A673 (cell line): ENCODE measurements at places on chromosomes 7 and 10.
A peak's percentile ranks its signal among the peaks of the same experiment; 100 is the strongest.

DNA sequence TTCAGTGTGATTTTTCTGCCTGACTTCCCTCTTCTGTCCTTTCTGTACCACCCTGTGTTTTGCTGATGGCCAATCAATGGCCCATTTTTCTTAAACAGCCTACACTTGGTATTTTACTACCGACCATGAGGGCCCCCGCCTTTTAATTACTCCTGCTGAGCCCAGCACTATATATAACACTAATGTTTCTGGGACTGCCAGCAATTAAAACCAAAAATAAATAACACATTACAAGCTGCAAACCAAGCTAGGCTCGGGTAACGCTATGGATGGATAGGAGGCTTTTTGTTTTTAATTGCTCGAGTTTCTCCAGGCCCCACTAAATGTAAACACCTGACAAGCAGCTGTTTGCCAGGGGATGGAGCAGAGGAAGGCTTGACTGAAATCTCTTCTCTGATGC is 915.4 kb upstream of the AUTS2 start:
- no peaks in the 10 kb centered on the region for H3K27me3 ChIP-seq
- H3K4me3 ChIP-seq: no peak overlapping the region
- peak; percentile 31 for DNase-seq

DNA sequence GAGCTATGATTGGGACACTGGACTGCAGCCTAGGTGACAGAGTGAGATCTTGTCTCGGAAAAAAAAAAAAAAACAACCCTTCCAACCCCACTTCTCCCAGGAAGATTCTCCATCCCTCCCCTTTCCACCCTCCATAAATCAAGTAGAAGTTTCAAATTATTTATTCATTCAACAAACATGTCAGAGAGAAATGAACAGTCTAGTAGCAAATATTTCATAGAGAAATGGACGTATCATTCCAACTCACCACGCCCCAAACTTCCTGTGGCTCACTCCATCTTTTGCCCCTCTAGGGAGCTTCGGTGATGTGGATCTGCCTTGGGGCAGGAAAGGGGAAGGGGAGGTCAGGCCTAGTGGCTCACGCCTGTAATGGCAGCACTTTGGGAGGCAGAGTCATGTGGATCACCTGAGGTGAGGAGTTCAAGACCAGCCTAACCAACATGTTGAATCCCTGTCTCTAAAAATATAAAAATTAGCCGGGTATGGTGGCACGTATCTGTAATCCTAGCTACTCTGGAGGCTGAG is 638 bp upstream of the TRAPPC14 start:
- no peaks in the 10 kb centered on the region for H3K27me3 ChIP-seq
- peaks cover 25% of the 10 kb centered on the region for H3K36me3 ChIP-seq
- H3K4me1 ChIP-seq: peaks cover 15% of the 10 kb centered on the region
- DNase-seq: no peak
- H3K27ac ChIP-seq: peak overlapping the region; percentile 85

GRCh38 chr7:24229481-24230226 is 54.3 kb upstream of the NPY start:
- no peaks in the 10 kb centered on the region for H3K36me3 ChIP-seq
- H3K4me3 ChIP-seq: no peak overlapping the region
- DNase-seq: no peak
- H3K27me3 ChIP-seq: no peaks in the 10 kb centered on the region
- no peak overlapping the region for H3K27ac ChIP-seq

DNA sequence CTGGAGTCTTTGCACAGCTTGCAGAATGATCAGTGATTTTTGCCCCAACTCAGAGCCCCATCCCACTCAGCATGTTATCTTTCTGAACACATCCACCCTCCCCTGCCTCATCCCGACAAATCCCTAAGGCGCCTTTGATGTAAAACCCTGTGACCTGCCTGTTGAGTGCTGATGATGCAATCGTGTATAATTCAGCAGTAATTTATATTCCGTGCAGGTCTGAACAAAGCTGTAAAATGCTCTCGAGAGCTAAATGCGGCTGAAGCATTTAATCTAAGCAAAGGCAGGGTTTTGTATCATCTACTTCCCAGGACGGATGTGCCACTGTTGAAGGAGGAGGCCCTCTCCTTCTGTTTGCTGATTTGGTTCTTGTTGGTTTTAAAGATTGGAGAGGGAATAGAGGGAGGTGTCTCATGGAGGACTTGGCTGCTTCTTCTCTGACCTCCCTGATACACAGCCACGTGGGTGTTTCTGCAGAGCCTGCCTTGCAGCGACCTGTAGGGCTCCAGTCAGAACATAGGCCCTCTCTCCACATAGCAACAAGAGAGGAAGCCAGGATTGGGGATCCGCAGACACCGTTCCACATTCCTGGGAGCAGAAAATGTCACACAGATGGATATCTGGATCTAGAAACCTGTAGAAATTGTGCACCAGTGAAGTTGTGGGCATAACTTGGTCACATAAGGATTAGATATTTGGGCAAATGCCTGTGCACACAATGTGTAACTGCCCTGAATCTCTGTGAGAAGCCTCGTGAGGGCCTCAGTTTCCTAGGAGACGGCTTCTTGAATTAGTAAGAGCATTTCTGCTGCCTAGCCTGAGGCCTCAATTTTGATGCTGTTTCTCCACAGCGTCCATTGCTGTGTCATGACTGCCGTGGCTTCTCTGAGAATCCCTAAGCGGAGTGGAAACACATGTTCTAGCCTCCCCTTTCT is 90.2 kb upstream of the AGK start:
- H3K4me1 ChIP-seq: peaks cover 6% of the 10 kb centered on the region
- H3K27ac ChIP-seq: no peak overlapping the region
- DNase-seq: peak; percentile 23
- no peak overlapping the region for H3K4me3 ChIP-seq
- H3K27me3 ChIP-seq: no peaks in the 10 kb centered on the region
- H3K36me3 ChIP-seq: no peaks in the 10 kb centered on the region

- no peak overlapping the region for H3K27ac ChIP-seq
- DNase-seq: no peak
- H3K4me1 ChIP-seq: no peaks in the 10 kb centered on the region
Measured at GRCh38 chr10:132977807-132978206, 35.4 kb upstream of the CFAP46 start.

DNA sequence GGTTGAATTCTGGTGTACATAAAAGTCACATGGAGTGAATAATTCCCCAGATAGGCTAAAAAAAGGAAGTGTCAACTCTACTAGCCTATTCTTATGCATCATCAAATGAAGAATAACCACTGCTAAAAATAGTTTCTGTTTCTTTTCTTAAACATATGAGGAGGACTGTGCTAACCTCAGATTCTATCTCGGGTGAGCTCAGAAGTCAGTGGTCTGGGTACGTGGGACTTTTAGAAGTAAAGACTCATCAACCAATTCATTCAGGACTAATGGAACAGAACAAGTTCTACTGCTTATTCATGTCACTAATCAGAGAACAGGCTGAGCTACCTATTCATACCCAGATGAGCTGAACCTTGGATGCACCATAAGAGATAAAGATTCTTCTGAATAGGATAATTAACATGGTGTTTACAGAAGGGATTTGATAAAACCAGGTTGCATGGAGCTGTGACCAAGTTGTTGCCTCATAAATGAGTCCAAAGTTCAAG is 9.5 kb upstream of the ASAH2 start:
- no peak overlapping the region for H3K4me3 ChIP-seq
- H3K27ac ChIP-seq: no peak overlapping the region
- no peaks in the 10 kb centered on the region for H3K4me1 ChIP-seq
- no peaks in the 10 kb centered on the region for H3K36me3 ChIP-seq
- peaks cover 30% of the 10 kb centered on the region for H3K27me3 ChIP-seq

DNA sequence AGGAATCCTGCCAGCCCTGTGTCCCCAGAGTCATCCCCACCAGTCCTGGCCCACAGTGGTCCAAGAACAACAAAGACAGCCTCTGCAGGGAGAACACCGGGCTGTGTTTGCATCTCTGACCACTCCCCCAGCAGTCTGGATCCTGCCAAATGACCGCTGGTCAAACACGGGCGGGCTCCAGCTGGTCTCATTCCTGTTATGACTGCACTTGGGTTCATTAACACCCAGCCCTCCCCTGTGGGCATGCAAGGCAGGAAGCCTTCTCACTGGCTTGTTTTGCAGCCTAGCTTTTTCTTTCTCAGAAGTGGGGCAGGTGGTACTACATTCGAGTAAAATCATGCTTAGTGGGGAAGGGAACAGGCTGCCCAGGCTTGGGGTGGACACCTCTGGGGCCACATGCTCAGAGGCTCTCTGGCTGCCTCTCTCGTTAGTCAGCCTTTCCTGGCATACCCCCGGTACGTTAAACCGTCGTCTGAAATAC is 190.0 kb downstream of the PLXNA4 start:
- no peak overlapping the region for H3K4me3 ChIP-seq
- no peak overlapping the region for H3K27ac ChIP-seq
- no peak for DNase-seq
- H3K27me3 ChIP-seq: peaks cover 34% of the 10 kb centered on the region

DNA sequence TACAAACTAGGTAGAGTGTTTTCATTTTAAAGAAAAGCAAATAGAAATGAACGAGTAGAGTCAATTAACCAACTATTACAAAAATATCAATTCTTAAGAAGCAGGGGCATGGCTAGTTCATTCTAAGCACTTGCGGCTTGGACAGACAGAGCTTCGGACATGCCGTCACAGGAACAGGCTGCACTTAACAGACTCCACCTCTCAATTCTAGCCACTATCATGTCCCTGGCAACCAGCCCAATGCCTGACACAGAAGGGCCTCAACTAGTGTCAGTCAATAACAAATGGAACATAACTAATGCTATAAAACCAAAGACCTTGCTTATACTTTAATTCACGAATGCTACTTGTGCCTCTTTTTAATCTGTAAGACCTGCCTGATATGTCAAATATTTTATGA is 74.4 kb downstream of the TPK1 start:
- no peak overlapping the region for H3K27ac ChIP-seq
- H3K27me3 ChIP-seq: no peaks in the 10 kb centered on the region
- DNase-seq: no peak
- no peak overlapping the region for H3K4me3 ChIP-seq

GRCh38 chr7:121871188-121871587 is 1.8 kb upstream of the PTPRZ1 start:
- H3K4me1 ChIP-seq: no peaks in the 10 kb centered on the region
- no peak for DNase-seq
- H3K27ac ChIP-seq: no peak overlapping the region
- H3K4me3 ChIP-seq: no peak overlapping the region
- H3K36me3 ChIP-seq: no peaks in the 10 kb centered on the region
- H3K27me3 ChIP-seq: peaks cover 72% of the 10 kb centered on the region

- H3K4me3 ChIP-seq: no peak overlapping the region
- H3K27me3 ChIP-seq: no peaks in the 10 kb centered on the region
- H3K36me3 ChIP-seq: no peaks in the 10 kb centered on the region
- no peak for DNase-seq
- H3K27ac ChIP-seq: no peak overlapping the region
Measured at GRCh38 chr10:114309364-114309651, 70.3 kb downstream of the VWA2 start.

DNA sequence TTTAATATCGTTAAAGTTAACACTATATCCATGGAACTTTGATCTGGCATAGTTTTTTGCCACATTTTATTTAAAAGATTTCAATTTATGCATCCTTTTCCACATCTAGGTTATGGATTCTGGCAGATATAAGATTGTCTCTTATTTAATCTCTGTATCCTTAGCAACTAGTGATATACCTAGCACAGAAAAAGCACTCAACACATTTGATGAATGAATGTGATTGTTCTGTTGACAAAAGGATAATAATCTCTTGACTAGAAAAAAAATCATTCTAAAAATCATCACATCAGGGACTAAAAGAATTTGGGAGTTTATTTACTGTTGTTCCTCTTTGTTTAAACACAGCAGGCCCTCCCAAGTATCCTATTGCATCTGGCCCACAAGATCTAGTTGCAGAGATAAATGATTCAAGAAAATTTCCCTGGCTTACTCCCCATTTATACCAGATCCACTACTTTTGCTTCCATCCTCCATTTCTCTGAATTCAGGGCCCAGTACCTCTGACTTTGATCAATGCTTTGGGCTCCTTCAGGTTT is 84.0 kb upstream of the C1GALT1 start:
- no peak overlapping the region for H3K27ac ChIP-seq
- peaks cover 18% of the 10 kb centered on the region for H3K4me1 ChIP-seq
- H3K27me3 ChIP-seq: no peaks in the 10 kb centered on the region
- no peak for DNase-seq

DNA sequence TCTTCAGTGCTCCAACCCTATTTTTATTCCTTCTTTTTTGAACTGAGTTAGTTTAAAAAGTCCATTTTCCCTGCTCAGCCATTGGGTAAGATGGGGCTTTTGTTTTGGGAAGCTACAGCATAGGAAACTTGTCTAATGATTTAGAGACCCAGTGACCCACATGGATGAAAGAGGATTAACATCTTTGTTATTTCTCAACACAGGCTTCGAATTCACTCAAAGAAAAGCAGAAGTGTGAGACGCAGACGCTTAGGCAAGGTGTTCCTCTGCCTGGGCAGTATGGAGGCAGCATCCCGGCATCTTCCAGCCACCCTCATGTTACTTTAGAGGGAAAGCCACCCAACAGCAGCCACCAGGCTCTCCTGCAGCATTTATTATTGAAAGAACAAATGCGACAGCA is 152.0 kb downstream of the HDAC9 start:
- DNase-seq: no peak
- no peak overlapping the region for H3K27ac ChIP-seq
- H3K36me3 ChIP-seq: peaks cover 11% of the 10 kb centered on the region
- H3K4me3 ChIP-seq: no peak overlapping the region
- H3K4me1 ChIP-seq: no peaks in the 10 kb centered on the region

GRCh38 chr7:69365651-69366192 is 232.6 kb upstream of the AUTS2 start:
- no peaks in the 10 kb centered on the region for H3K36me3 ChIP-seq
- H3K4me3 ChIP-seq: no peak overlapping the region
- H3K27ac ChIP-seq: no peak overlapping the region
- no peak for DNase-seq
- no peaks in the 10 kb centered on the region for H3K27me3 ChIP-seq
